ENCODE measurements at places on chromosomes 16 and 17.

DNA sequence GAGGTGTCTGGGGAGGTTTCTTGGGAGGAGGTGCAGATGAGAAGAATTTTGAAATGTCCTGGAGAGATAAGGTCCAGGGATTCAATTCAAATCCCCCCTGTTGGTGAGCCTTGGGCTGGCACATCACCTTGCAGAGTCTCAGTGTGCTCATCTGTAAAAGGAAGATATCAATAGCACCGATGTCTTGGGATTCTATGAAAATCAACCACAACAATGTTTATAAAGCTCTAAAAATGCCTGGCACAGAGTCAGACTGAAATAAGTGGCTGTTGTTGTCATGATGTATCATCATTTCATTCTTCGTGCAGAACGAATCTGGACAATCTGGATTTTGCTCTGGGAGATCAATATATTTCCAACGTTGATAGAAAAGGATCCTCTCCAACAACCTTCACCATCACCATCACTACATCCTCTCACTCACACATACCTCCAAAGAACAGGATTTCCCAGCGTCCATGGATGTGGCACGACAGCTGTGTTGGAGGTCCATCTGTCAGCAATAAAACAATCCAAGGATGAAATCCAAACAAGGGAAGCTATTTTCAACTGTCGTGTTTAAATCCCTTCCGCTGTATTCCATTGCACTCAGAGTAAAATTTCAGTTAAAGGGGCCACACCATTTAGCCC lies 393.7 kb upstream of the DYNLRB2 start:
- no peak for DNase-seq

GRCh38 chr16:11333702-11334101 lies 11.6 kb upstream of the RMI2 start:
- no peak for DNase-seq

- no peak for DNase-seq
Measured at GRCh38 chr16:24141466-24141865, 114.7 kb upstream of the CACNG3 start.

DNA sequence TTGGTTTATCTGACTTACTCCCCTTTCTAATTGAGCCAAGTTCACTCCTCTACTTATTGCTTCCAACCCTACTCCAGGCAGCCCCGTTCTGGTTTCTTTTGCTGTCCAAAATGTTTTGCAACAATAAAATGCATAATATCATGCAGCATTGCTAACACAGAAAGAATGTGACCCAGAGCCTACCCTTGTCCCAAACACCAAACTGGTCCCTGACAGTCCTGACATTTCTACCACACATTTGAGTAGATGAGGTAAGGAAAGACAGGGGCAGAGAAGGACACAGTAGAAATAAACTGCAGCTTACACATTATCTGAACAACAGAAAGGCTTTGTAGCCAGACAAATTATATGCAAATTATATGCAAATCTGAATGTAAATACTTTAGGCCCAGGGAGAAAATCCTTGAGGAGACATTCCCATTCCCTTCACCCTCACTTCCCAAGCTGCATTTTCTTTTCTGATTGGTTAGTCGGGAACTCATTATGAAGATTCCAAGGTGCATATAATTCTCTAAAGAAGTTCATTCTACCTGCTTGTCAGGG lies 31.6 kb downstream of the SOX9 start:
- no peak for DNase-seq

DNA sequence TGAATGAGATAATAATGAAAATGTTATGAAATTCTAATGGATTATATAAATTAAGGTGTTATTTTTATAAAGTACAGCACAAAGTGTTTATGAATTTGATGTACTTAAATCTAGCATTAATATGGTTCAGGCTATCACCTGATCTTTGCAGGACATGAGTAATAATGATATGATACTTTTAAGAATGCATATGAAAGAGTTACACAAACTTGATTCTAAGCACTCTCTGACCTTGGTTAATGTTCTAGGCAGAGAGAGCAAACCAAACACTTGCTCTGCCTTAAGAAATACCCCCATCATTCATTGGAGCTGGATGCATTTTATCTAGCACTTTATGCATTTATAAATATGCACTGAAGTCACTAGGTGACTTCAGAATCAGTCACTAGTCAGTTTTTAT lies 942.2 kb upstream of the CDH8 start:
- DNase-seq, result no peak
